ENCODE measurements at places on chromosomes 1 and 21. TPM values are rescaled to one million over a fixed set of nuclear protein-coding genes. Genes with fewer than 3 reads are reported as not detected.

- DNase-seq: no peak
Observed at GRCh38 chr1:159964144-159964543, 10.1 kb upstream of the SLAMF9 start.

- no peak for DNase-seq
Observed at GRCh38 chr1:228004331-228004855, 2.4 kb upstream of the WNT3A start.

DNA sequence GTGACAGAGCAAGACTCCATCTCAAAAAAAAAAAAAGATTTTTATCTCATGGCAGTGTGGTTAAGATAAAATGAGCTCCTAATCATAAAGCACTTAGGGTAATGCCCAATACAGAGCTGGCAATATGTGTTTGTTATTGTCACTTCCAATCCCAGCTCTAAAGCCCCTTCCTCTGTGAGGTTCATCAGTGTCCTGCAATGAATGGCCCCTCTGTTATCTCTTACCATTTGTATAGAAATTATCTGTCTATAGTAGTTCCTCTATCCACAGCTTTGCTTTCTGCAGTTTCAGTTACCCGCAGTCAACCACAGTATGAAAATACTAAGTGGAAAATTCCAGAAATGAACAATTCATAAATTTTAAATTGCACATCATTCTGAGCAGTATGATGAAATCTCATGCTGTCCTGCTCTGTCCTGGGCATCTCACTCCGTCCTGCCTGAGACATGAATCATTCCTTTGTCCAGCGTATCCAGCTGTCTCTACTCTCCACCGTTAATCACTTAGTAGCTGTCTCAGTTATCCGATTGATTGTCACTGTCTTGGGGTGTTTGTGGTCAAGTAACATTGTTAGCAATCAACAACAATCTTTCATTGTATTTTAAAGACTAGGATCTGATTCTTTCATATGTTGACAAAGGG lies 50.2 kb upstream of the DNAH14 start:
- DNase-seq: no peak

GRCh38 chr1:30747033-30748008 lies 10.3 kb downstream of the LAPTM5 start:
- no peak for DNase-seq

DNA sequence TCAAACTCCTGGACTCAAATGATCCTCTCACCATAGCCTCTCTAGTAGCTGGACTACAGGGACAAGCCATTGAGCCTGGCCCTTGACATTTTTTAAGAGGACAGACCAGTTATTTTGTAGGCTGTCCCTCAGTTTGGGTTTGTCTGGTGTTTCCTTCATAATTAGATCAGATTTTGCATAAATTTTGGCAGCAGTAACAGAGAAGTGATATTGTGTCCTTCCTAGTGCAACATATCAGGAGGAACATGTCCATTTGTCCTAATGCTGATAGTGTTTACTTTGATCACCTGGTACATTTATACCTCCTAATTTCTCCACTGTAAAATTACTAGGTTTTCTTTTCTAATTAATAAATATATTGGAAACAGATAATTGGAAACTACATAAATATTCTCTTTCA lies 5.9 kb upstream of the NID1 start:
- DNase-seq: no peak

- DNase-seq: peak; percentile 79
Observed at GRCh38 chr1:183318433-183318832, 99.7 kb downstream of the NMNAT2 start.

DNA sequence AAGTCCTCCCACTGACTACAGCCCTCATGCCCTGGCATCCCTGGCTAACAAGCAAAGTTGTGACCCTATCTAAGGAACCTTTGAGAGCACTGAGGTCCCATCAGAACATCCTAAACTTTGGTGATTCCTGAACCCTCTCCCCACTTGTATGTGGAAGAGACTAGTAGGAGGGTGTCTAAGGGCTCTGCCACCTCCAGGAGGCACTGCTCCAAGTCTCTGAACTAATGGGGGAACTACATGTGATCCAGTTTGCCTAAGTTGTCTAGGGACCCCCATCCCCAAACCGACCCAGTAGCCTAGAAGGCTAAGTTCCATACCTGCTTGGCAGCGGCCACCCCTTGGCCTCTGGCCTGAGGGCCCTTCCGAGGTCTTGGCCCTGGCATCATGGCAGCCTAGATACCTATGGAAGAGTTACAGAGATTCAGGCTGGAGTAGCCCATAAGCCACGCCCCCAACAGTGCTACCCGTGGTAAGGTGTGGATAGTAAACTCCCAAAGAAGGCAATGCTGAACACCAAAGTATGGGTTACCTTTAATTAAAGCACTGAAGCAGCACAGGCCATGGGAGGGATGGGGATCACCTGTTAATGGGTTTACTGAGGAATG lies 1.7 kb downstream of the CC2D1B start:
- no peak for DNase-seq

GRCh38 chr1:46530791-46531409 lies 20.5 kb downstream of the KNCN start:
- no peak for DNase-seq

DNA sequence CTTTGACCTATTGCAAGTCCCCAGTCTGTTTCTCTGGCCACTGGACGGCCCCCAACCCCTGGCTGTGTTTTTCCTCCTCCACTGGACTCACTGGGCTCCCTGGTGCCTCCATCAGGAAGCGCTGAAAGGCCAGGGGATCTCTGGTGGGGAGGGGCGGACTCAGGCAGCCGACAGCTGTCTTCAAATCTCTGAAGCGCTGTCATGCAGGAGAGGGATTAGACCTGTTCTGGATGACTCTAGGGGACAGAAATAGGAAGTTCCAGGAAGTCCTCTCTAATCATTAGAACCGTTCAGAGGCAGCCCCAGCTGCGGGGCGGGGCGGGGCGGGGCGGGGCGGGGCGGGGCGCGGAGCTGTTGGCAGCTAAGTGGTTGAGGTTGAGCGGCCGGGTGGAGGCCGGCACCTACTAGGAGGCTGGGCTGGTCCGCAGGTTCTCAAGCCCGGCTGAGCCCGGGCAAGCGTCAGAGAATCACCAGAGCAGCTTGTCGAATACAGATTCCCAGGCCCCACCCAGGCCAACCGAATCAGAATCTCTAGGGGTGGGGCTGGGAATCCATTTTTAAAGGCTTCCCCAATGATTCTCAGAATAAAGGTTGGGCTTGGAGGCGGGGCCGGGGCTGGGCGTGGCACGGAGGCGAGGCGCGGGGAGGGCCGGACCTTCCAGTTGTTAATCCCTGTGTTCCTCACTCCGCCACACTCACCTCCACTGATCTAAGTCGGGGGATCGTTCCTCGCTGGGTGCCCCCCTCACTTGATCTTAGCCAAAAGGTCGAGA lies 11.4 kb upstream of the PHLDA3 start:
- DNase-seq: peak; percentile 94

GRCh38 chr1:224333309-224333926 lies 3.4 kb upstream of the NVL start:
- no peak for DNase-seq

DNA sequence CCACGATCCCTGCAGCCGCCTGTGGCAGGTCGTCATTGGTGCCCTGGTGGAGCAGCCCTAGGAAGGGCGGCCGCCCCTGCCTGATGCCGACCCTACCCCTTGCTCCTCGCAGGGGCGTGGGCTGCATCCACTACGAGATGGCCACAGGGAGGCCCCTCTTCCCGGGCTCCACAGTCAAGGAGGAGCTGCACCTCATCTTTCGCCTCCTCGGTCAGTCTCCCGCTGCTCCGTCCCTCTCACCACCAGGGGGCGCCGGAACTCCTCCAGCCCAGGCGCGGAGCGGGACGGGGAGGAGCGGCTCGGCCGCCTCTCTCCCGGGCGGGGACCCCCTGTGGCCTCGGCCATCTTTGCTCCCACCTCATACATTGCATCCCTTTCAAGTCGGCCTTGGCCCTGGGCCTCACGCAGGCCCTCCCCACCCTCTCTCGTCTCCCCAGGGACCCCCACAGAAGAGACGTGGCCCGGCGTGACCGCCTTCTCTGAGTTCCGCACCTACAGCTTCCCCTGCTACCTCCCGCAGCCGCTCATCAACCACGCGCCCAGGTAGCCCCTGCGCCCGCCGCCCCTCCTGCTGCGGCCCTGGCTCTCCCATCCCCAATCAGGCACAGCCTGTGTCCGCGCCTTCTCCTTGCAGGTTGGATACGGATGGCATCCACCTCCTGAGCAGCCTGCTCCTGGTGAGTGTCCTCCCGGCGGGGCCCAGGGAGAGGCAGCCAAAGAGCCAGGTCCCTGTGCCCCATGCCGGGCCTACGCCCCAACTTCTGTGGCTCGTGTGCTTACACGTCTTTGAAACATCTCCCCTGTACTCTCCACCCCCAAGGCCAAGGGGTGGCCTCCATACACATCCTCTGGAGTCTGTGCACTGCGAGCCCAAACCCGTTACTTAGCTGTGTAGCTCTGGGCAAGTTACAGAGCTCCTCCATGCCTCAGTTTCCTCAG lies 24.7 kb downstream of the CDK18 start:
- peak; percentile 89 for DNase-seq

GRCh38 chr1:176096015-176096414 lies 111.1 kb downstream of the COP1 start:
- DNase-seq: no peak

GRCh38 chr1:2480236-2480985 lies 4.3 kb downstream of the PLCH2 start:
- DNase-seq: no peak

DNA sequence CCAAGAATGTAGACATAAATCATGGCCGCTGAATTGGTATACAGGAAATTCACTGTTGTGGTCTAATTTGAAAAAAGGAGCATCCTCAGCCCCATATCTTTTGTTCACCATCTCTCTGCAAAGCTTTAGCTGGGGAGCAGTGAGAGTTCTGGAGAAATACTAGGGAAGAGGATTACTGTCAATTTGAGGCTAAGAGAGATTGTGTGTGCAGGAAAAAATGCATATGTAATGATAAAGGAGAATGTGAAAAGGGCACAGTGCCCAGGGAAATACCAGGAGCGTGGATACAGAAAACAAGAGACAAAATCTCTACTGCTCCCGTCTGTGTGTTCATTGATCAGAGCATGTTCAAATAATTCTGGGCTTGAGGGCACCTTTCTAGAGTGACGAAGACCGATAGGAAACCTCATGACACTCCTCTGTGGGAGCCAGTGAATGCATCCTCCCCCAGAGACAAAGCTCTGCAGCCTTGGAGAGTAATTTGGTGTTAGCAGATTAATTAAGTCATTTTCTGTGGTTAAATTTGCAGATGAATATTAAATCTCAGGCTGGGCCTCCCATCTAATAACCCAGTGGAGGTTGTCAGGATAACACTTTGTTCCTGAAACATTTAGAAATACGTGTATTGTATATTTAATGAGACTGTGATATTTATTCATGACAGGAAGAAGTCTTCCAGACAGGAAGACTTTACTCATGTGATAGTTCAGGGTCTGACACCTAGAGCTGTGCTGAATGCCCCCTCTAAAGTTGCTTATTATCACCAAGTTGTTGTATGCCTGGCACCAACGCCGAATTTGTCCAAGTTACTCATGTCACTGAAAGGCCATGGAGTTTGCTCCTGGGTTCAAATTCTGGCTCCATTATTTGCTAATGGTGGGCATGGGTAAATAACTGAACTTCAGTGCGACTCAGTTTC lies 287.3 kb upstream of the SGIP1 start:
- no peak for DNase-seq

DNA sequence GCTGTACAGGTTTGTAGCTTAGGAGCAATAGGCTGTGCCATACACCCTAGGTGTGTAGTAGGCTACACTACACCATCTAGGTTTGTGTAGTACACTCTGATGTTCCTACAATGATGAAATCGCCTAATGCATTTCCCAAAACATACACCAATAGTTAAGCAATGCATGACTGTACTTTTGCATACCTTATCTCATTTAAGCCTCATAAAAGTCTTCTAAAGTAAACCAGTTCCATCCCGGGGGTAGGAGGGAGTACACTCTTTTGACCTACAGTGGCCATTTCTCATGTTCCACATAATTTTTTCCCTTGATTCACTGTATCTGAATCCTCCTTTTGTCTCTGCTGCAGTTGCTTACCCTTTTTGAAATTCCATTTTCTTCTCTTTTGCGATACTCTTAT lies 12.2 kb downstream of the TRMT13 start:
- DNase-seq: no peak

GRCh38 chr1:85330214-85330631 lies 53.8 kb upstream of the BCL10 start:
- DNase-seq: no peak

DNA sequence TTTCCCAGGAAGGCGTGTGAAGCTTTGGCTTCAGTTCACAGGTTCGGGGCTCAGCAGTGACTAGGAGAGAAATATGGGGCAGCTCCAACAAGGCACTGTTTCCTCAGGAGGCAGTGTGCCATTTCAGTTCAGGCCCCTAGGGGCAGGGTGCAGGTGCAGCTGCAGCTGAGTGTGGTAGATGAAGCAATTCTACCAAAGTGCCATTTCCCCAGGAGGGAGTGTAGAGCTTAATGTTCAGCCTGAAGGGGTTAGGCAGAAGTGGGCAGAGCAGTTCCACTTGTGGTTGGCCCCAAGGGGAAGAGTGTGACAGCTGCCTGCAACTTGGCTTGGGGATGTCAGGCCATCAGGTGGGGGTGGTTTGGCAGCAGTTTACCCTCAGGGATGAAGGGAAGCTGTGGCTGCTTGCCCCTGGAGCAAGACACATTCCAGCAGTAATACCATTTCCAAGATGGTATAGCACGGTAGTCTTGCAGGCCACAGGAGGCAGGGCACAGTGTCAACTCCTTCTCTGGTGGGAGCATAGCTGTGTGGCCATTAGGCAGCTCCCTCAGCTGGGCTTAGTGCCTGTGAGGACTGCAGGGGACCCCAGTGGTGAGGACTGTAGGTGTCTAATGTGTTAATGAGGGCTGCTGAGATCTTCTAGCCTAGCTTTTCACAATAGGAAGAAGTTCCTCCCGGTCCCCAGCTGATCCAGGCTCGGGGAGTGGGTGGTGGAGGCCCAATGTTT lies 34.7 kb downstream of the RGSL1 start:
- DNase-seq: peak; percentile 64

DNA sequence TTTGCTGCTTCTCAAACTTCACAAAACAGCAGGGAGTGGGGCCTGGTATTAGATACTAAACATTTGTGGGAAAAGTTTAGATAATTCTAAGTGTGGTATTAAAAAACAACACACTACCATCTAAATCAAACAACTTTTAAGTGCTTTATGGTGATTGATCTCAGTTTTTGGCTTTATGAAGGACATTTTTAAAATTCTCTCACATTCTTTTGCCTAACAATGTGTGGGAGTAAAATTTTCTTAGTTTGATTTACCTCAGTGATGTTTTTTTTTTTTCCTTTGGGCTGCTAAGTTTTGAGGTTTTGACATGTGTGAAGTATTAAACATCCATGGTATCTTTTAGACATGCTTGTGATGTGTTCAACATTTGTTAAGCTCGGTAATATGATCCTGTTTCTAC lies 116.2 kb downstream of the DISP1 start:
- no peak for DNase-seq

The DYRK3 gene
- 8.1 TPM for total RNA-seq

The PTPRU gene
- 45.5 TPM for total RNA-seq

The LHX8 gene
- not detected for total RNA-seq

The RGL1 gene
- total RNA-seq: 40.9 TPM

The ACTN2 gene
- 2.8 TPM for total RNA-seq

The ZNF672 gene
- total RNA-seq: 38.1 TPM

The ALG14 gene
- 3.4 TPM for total RNA-seq

The CHIA gene
- total RNA-seq: 6.3 TPM

The EPHA10 gene
- total RNA-seq: 1.4 TPM

Data from upper lobe of right lung (tissue), 1 donor.